ENCODE measurements at places on chromosomes 13 and 19.
A peak's percentile ranks its signal among the peaks of the same experiment; 100 is the strongest.

DNA sequence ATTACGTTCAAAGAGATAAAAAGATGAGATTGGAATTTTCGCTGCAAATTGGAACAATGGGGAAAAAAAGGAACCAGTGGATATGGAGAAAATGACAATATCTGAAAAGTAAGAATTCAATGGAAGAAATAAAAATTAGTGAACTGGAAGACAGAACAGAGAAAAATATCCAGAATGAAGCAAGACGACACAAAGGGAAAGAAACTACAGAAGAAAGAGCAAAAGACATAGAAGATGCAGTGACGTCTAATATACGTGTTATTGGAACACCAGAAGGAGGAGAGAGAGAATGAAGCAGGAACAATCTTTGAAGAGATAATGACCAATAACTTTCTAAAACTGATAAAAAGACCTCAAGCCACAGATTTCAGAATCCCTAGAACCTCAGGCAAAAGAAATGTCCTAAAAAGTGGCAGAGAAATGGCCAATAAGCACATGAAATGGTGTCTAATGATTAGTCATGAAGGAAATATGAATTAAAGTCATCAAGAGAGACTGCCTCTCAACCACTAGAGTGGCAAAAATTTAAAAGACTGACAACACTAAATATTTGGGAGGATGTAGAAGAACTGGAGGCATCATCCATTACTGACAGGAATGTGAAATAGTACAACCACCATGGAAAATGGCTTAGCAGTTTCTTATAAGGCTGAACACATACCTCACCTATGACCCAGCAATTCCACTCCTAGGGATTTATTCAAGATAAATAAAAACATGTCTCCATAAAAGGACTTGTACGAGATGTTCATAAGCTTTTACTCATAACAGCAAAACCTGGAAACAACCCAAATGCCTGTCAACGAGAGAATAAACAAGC is 56.5 kb downstream of the GADD45B start:
- ATAC-seq = peak; percentile 41

DNA sequence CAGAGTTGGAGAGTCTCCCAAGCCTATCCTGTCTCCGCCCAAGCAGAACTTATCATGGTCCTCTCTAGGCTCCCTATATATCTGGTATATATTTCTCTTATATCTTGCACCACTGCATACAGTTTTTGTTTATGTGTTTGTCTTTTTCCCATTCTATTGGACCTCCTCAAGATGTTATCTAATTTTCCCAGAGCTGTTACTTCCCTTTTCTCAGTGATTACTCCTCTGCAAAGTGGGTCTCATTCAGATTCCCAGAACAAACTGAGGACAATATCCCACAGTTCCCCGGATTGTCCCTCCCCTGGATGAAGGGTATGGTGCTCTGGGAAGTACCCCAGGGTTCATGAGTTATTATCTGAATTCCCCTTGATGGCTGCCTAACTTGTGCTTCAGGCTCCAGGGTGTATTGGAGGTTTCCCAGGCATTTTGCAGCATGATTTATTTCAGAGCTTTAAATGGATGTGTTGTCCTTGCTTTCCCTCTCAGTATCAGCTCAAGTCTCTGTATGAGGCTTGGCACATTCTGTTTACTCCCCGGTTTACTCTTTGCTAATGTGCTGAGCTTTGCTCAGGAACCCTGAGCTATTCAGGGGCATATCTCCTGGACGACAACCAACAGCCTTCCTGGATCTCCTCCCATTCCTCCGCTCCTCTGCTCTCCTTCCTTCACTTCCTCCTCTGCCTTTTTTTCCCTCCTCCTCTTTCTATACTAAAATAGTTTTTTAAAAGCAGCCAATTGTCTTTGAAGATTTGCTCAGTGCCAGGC is 329.3 kb downstream of the SPRY2 start:
- ATAC-seq = no peak

DNA sequence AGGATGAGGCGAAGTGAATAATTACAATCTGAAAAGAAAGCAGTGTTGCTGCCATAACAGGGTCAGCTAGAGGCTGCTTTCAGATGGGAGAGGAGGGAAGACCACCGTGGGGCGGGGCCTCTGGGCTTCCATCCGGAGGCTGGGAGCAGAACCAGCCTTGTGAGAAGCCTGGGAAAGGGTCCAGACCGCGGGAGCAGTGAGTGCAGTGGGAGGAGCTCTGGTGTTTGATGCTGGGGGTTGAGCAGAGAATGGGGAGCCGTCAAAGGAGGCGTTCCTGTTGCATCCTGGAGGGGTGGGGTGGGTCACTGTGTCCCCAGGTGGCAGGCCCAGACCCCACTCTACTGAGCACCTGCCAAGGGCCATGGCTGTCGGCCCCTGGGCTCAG is 18.1 kb downstream of the NKPD1 start:
- ATAC-seq = no peak

GRCh38 chr19:55116859-55117662 is at the start of gene PPP1R12C:
TSS of gene PPP1R12C (minus strand) at chr19:55117637. CDS start at chr19:55117543, 94 bp downstream.
- ATAC-seq = peak; percentile 13

- ATAC-seq = no peak
Measured at GRCh38 chr19:1253514-1254080, 5.2 kb downstream of the MIDN start.

DNA sequence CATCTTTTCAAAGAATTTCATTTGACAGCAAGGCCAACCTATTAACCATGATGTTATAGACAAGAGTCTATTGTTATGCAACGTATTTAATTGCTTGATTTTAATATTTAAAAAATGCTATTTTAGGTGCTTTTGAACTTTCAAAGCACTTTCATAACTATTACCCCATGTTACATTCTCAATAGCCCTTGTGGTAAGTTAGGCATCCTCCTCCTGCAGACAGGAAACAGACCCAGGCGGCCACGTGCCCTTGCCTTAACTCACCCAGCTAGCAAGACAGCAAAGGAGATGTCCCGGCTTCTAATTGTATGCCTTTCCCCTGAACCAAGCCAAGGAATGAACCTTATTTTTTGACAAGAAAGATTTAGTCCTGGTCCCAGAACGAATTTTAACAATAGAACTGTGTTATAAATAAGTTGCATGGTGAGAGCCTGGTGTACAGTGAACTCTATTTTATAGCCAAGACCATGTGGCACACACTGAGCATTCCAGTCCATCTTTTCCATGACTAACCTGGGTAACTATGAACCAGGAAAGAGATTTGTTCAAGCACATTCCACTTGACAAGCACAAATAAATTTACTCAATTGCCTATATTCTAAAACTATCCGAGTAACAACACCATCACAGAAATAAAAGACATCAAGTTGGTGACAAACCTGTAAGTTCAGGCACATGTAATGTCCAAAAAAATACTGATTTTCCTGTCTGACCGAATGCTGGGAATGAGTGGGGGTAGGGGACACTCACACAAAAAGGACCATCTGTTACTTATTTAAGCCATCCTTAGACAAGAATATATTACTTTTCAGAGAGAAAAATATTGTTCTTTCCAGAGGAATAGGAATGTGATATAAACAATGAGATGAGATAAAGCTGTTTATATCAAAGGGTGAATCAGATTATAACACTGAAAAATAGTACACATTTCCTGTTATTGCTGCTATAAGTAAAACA is 163.0 kb downstream of the EFNB2 start:
- ATAC-seq = no peak

DNA sequence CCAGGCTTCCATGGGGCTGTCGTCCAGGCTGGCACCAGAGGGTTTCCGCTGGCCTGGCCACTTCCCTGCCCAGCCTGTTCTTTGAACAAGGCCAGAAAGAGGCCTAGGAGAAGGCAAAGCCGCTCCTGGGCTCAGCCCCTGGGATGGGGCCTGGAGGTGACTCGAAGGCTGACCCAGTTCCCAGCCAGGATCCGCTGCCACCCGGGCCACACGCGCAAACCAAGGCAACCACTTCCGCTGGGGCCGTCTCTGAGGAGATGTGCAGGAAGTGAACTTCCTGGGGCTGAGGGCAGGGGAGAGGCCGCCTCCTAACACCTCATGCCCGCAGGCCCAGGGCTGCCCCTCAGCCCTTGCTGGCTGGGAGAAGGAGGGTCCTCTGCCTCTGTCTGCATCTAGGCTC is 15.2 kb downstream of the PLEKHF1 start:
- ATAC-seq = peak; percentile 34

GRCh38 chr19:47157431-47158321 is 27.0 kb downstream of the SAE1 start:
- peak; percentile 24 for ATAC-seq

DNA sequence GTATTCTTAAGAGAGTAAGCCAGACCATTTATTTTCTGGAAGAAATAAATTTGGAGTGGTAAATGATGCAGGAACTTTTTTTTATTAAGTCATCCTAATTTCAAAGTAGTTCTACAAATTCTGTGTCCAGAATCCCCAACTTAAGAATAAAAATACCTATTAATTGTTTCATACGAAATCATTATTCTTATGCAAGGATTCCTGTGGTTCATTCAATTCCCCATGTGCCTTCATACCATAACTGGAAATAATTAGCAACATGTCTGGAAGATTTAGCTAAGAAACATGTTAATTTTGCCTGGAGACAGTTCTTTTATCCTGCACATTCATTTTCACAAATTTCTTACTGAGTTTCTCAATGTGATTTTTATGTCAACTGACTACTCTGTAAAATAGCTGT is 408.6 kb downstream of the PCDH9 start:
- no peak for ATAC-seq

GRCh38 chr19:15107061-15108010 is at the start of gene SYDE1:
TSS of gene SYDE1 (plus strand) at chr19:15107401. CDS start at chr19:15107434, 33 bp downstream.
- no peak for ATAC-seq

DNA sequence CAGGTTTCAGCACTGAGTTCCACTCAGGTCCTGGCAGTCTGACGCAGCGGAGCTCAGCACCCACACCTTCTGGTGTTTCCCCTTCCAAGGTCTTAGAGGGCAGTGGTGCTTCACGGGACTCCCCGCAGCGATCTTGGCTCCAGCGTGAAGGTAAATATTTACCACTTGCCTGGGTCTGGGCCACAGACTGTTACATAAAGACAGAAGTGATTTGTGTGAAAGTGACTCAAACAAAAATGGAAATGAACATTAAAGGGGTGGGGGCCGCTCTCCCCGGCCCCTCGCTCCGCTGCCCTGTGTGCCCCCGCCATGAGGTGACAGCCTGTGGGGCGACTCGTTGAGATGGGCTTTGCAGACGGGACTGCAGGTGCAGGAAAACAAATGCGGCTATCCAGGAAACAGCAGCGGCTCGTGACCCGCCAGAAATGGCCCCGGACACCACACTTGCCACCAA is 55.0 kb downstream of the GGACT start:
- no peak for ATAC-seq

DNA sequence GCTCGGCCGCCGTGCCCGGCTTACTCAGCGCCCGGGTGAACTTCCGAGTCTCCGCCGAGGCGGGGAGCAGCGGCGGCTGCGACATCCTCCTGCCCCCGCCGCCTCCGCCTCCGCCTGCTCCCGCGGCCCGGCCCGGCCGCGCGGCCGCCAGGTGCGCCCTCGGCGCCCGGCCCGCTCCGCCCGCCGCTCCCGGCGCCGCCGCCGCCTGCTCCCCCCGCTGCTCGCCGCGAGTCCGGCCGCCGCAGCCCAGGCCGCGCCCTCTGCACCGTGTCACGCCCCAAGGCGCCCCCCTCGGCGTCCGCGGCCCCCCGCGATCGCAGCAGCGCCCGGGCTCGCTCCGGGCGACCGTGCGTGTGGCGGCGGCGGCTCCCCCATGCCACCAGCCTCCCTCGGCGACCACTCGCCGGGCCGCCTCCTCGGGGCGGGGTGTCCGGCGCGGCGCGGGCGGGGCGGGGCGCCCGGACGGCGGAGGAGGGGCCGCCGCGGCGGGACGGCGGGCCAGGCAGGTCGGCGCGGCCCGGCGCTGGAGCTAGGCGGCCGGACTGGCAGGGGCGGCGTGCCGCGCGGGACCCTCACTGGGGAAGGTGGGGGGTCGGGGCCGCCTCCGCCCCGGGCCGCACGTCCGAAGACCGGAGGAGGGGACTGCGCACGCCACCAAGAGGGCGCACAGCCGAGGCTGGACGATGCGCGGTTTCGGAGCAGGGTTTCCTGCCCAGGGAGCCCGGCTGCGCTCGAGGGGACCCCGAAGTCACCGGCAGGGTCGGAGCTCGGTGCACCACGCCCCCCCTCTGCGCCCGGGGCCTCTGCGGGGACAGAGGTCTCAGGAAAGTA is 108.6 kb upstream of the DOCK9 start:
- peak; percentile 61 for ATAC-seq

DNA sequence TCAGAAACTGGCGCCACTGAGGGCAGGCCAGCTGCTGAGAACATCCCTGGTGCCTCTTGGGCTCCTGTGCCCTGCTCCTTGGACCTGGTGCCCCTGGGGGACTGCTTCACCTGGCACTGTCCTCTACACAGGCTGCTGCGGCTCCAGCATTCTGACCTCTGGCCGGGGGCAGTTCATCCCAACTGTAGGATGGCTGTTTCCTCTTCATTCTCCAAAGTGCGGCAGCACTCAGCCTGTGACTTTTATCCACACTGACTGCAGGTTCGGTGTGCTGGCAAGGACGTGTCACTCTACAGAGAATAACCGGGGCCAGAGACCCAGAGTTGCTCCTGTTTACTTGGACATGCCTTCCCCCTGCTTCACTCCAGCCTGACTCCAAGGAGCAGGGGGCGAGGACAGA is 7.6 kb upstream of the ANKRD10 start:
- no peak for ATAC-seq

GRCh38 chr13:84255226-84255797 is 373.0 kb upstream of the SLITRK1 start:
- no peak for ATAC-seq

- ATAC-seq = peak; percentile 15
Measured at GRCh38 chr19:1567116-1567847, 843 bp downstream of the MEX3D start.

- ATAC-seq = no peak
Measured at GRCh38 chr19:40143612-40144011, 47.6 kb upstream of the MAP3K10 start.

- ATAC-seq = no peak
Measured at GRCh38 chr19:4144666-4145249, 8.7 kb upstream of the CREB3L3 start.

DNA sequence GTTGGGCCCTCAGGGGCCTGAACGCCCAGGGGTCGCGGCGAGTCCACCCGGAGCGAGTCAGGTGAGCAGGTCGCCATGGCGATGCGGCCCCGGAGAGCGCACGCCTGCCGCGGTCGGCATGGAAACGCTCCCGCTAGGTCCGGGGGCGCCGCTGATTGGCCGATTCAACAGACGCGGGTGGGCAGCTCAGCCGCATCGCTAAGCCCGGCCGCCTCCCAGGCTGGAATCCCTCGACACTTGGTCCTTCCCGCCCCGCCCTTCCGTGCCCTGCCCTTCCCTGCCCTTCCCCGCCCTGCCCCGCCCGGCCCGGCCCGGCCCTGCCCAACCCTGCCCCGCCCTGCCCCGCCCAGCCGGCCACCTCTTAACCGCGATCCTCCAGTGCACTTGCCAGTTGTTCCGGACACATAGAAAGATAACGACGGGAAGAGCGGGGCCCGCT is at the start of gene CCNA1:
TSS of gene CCNA1 (plus strand) at position 390 of the 439 bp plus-strand sequence. CDS start 562 bp downstream, outside the sequence.
- peak; percentile 82 for ATAC-seq

GRCh38 chr19:3462991-3463713 is 17.2 kb downstream of the SMIM24 start:
- ATAC-seq = no peak

DNA sequence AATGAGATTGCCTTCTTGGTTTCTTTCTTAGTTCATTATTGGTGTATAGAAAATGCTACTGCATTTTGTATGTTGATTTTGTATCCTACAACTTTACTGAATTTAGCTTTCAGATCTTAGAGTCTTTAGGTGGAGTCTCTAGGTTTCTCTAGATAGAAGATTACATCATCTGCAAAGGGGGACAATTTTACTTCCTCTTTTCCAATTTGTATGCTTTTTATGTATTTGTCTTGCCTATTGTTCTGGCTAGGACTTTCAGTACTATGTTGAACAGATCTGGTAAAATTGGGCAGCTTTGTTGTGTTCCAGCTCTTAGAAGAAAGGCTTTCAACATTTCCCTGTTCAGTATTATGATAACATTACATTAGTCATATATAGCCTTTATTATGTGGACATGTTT is 101.0 kb upstream of the SPRY2 start:
- no peak for ATAC-seq

All from esophagus mucosa (tissue), 1 donor.